ENCODE measurements at places on chromosomes 5 and 9.

DNA sequence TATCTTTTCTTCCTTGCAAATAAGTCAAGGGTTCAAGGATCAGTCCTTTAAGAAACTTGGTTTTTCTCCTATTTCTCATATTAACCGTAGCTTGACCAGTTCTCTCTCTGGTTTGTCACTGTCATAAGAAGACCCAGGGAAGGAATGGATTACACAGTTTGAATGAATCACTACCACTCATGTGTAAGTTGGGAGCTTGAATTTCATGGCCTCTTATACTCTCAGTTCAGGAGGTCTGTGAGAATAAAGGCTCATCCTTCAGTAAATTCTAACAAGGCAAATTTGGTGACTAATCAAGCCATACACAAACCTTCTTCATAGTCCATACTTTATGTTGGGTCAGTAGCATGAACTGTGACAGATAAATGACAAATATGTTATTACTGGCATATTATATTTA, 323.1 kb upstream of the ACTBL2 start:
- DNase-seq: no peak

DNA sequence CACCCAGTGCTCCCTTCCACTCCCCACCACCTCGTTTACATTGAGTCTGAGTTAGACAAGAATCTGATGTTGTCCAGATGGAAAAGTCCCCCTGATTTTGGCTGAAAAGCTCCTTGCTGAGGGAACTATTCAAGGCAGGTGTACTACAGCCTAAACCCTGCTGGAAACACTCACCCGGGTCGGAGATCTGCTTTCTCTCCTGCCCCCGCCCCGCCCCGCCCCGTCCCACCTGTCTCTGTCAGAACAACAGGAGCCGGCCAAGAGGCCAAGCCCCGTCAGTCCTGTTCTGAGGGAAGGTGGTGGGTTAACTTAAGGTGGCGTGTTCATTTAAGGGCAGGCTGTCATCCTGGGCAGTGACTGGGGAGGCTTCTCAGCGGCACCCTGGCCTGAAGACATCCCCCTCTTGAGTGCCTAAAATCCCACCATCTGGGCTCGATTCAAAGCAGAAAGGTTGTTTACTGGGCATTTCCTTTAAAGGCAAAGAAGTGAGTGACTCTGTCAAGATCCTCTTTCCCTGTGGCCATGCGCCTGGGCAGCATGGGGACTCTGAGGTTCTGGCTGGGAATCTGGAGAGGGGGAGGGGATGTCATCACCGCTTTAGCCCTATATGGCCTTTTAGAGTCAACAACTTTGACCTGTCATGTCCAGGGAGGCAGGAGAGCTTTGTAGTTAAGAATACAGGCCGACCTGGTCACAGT, 71.1 kb upstream of the NEURL1B start:
- DNase-seq: no peak

DNA sequence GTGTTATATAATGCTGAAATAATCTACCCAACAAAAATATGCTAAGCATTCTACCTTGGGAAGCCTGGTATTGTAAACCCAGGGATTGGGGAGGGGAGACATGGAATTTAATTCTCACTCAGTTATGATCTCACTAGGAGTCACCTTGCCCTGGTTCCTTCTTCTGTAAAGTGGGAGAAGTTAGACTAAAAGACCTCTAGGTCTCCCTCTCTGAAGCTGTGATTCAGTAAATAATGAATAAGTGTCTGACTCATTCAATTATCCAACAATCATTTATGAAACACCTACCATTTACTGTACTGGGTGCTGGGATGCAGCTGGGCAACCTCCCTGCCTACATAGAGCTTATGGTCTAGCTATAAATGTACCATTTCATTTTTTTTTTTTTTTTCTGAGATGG, 20.2 kb upstream of the SPARC start:
- no peak for DNase-seq

GRCh38 chr5:67206461-67206860, 9.9 kb upstream of the CD180 start:
- no peak for DNase-seq

GRCh38 chr5:148230240-148230639, 8.1 kb upstream of the MARCOL start:
- no peak for DNase-seq

GRCh38 chr5:17785774-17786173, 151.5 kb downstream of the TAF11L14 start:
- no peak for DNase-seq

- no peak for DNase-seq
Measured at GRCh38 chr5:158878227-158878626, 221.5 kb downstream of the EBF1 start.

DNA sequence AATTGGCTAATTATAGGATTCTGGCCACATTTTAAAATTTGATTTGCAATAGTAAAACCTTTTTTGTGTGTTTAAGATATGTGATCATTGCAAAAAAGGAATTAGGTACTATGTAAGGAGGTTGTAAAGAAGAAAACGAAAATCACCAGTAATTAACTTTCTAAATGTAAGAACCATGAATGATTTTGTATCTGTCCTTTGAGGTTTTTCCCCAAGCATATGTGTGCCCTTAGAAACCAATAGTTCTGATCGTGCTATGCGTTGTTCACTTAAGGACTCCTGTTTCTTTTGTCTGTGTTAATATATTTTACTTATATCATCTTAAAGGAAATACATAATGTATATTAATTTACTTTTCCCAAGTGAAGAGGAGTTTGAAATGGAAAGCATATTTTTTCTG, 410.2 kb downstream of the PSAT1 start:
- no peak for DNase-seq

DNA sequence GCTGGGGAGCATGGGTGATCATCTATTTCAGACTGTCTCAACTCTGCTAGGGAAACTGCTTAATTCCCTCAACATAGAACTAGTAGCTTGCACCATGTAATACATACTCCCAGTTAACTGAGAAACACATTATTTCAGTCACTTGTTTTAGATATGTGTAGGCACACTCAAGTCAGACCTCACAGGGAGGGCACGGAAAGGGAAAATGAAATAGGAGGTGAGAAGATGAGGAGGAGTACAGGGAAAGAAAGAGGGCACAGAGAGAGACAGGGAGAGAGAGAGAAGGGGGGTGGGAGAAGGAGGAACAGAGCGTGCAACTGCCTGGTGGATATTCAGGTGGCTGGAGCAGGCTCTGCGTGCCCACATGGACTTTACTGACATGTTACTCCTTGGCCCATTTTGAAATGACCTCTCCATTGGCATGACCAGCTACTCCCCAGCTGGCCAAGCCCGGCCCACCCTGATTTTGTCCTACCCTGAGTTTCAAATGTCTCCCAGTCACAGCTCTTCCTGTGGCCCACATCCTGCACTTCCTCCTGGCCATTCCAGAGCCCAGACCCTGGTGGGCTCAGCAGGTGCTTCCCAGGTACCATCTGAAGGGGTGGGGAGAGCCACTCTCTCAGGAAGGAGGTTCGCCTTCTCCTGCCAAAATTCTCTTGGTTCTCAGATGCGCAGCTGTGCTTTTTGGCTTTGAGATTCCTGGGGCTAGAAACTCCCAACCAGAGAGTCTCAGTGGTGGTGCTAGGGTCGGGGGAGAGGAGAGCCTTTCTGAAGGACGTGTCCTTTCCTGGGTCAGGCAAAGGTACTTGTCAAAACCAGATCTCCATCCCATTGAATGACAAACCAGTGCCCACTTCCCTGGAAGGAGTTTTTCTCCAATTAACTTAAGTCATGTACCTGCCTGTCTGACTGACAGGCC, 229.4 kb downstream of the FSTL4 start:
- DNase-seq: no peak

- DNase-seq: no peak
Measured at GRCh38 chr5:58746321-58746720, 163.4 kb downstream of the RAB3C start.

All from stimulated activated CD8-positive, alpha-beta memory T cell treated with anti-CD3 and anti-CD28 coated beads, Interleukin-7, amount 100 ng/mL, for 1 hour (primary cell).